ENCODE measurements at places on chromosomes 16 and 17. TPM values are rescaled to one million over a fixed set of nuclear protein-coding genes. Genes with fewer than 3 reads are reported as not detected.

Gene RNF43
- 19.1 TPM for total RNA-seq

Gene SOX15
- not detected for total RNA-seq

Gene EPN3
- not detected for total RNA-seq

Gene HBQ1
- total RNA-seq = not detected

- H3K27ac ChIP-seq = peak overlapping the region; percentile 42
- no peaks in the 10 kb centered on the region for H3K4me1 ChIP-seq
- H3K36me3 ChIP-seq = peaks cover 32% of the 10 kb centered on the region
- peak; percentile 34 for DNase-seq
- no peaks in the 10 kb centered on the region for H3K27me3 ChIP-seq
Measured at GRCh38 chr16:68907781-68908181, 64.5 kb downstream of the TANGO6 start.

DNA sequence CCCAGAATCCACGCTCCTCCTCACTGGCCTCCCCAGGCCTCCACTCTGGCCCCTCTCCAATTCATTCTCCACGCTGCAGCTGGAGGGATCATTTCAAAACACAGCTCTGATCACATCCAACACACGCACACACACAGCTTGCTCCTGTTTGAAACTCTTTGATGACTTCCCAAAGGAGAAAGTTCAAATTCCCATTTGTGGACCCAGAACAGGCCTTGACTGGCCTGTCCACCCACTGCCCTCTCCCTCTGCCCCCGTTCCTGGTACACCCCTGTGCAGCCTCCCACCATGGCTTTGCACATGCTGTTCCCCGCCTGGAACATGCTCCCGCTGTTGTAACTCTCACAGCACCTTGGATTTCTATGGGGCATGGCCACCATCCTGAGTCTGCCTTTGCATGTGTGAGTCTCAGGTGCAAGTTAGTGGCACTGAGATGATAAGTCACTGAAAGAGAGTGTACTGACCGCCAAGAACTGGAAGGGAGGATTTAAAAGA is 100.0 kb downstream of the GSG1L start:
- DNase-seq = no peak
- H3K27me3 ChIP-seq = no peaks in the 10 kb centered on the region
- H3K4me1 ChIP-seq = no peaks in the 10 kb centered on the region

DNA sequence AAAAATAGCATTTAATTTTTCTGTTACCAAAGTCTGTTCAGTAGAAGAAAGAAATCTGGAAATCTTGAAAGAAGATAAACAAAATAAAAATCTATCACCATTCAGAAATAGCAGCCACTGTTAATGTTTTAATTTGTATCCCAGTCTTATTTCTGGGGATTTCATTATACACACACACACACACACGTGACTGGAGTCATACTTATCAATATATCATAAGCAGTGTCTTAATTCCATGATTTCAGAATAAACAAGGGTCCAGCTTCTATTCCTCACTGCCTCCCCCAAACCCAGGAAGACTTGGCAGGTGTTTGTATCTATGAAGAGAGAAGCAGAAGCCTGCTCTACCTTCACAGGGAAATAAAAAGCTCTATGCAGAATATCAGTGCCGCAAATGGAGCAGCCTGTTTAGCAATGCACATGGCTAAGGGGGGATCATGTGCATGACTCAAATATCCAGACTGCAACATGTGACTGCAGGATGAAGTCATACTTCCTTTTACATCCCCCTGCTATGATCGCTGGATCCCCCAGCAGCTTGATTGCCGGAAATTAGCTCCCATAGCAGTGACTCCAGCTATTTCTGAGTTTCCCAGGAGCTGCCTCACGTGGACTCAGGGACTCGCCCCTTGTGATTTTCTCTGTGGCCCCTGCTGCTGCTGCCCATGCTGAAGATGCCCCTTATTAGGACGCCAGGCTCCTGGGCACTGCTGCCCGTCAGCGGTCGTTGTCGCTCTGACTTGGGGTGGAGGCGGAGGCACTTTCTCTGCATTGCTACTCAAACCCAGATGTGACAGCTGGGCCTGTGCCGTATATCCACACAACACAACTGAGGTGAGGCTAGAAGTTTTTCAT is 341.0 kb downstream of the CPPED1 start:
- no peaks in the 10 kb centered on the region for H3K4me1 ChIP-seq
- H3K27me3 ChIP-seq = no peaks in the 10 kb centered on the region
- no peak overlapping the region for H3K27ac ChIP-seq
- H3K4me3 ChIP-seq = no peak overlapping the region
- DNase-seq = no peak

DNA sequence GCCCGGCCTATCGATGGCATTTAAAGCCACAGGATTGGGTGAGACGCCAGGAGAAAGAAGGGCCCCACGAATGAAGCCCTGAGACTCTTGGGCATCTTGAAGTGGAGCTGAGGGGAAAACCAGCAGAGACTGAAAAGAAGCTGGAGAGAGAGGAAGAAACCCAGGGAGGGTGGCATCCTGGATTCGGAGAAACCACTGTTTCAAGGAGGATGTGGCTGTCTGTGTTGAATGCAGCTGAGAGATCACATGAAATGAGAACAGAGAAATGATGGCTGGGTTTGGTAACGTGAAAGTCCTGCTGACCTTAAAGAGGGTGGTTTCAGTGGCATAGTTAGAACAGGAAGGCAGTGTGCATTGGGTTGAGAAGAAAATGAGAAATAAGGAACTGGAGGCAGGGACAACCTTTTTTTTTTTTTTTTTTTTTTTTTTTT is 3.8 kb downstream of the TNFSF12 start:
- peaks cover 26% of the 10 kb centered on the region for H3K4me1 ChIP-seq
- no peak overlapping the region for H3K4me3 ChIP-seq
- peak overlapping the region; percentile 73 for H3K27ac ChIP-seq

DNA sequence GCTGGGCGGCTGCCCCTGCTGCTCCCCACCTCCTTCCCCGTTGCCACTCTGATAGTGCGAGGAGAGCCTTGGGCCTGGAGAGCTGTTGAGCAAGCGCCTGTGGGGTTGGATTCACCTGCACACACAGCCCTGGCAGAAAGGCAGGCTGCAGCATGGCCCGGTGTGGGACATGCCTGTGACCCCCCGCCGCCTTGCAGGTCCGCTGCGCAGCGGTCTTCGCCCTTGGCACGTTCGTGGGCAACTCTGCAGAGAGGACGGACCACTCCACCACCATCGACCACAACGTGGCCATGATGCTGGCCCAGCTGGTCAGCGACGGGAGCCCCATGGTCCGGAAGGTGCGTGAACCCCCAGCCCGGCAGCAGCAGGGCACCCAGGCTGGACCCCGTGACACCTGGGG is 106.8 kb upstream of the CHMP6 start:
- no peak for DNase-seq
- H3K27ac ChIP-seq = no peak overlapping the region
- H3K36me3 ChIP-seq = peaks cover 5% of the 10 kb centered on the region
- H3K27me3 ChIP-seq = no peaks in the 10 kb centered on the region
- H3K4me3 ChIP-seq = no peak overlapping the region
- no peaks in the 10 kb centered on the region for H3K4me1 ChIP-seq

- H3K36me3 ChIP-seq = no peaks in the 10 kb centered on the region
- H3K27ac ChIP-seq = no peak overlapping the region
- H3K4me3 ChIP-seq = no peak overlapping the region
Measured at GRCh38 chr17:36643086-36643685, 41.8 kb downstream of the MRM1 start.

- H3K27ac ChIP-seq = peak overlapping the region; percentile 96
- DNase-seq = no peak
- peaks cover 38% of the 10 kb centered on the region for H3K4me1 ChIP-seq
Measured at GRCh38 chr17:59619035-59619297, 729 bp upstream of the CLTC start.

DNA sequence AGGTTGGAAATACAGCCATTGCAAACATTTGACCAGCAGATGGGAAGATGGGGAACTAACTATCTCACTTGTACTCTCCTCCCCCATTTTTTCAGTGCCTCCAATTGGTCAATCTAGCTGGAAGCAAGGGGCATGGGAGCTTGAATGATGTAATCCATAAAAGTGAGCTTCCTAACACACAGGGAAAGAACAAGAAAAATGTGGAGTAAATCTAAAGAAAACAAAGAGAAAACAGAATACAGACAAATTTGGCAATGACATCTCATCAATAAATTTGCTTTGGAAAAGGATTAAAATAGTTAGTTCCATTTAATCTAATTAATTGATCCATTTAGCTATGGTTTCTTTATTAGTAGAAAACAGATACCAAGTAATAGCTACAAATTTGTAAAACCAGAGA is 592.6 kb upstream of the SOX9 start:
- H3K4me3 ChIP-seq = no peak overlapping the region
- H3K27me3 ChIP-seq = no peaks in the 10 kb centered on the region
- no peaks in the 10 kb centered on the region for H3K4me1 ChIP-seq
- H3K27ac ChIP-seq = no peak overlapping the region
- no peaks in the 10 kb centered on the region for H3K36me3 ChIP-seq

DNA sequence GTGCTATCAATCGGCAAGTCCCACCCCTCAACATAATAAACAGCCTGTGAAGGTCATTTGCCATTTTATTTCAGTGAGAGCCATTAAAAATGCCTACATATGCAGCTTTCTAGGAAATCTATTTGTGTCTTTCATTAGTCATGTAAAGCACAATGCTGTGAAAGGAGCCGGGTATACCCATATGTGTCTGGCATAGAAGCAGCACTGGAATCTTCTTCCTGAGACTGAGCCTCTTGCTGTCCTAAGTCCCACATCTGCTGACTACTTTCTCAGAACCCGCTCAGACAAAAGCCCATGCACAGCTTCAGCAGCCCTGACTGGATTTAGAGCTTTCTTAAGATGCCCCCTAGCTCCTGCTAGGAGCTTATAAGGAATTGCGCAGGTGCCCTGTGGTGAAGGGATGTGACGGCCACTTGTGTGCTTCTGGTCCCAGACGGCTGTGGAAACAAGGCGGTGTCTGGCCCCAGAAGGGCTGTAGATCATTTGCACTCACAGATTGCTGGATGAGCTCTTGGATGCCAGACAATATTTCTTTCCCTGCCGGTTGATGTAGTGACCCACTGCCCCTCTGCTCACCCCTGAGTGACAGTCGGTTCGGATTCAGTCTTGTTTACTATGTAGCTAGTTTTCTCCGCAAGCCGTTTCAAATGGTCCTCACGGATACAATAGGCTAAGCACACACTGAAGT is 172.2 kb downstream of the ANKFN1 start:
- no peaks in the 10 kb centered on the region for H3K36me3 ChIP-seq
- no peak overlapping the region for H3K27ac ChIP-seq
- no peaks in the 10 kb centered on the region for H3K27me3 ChIP-seq
- no peaks in the 10 kb centered on the region for H3K4me1 ChIP-seq

- no peaks in the 10 kb centered on the region for H3K36me3 ChIP-seq
- no peaks in the 10 kb centered on the region for H3K27me3 ChIP-seq
- H3K27ac ChIP-seq = no peak overlapping the region
- no peak overlapping the region for H3K4me3 ChIP-seq
- H3K4me1 ChIP-seq = no peaks in the 10 kb centered on the region
Measured at GRCh38 chr17:27945953-27946352, 52.8 kb upstream of the LYRM9 start.

Measured in upper lobe of left lung (tissue), 6 donors.